ENCODE measurements at places on chromosomes 7 and 10.
A peak's percentile ranks its signal among the peaks of the same experiment; 100 is the strongest.

GRCh38 chr7:157312941-157313340 lies 23.9 kb upstream of the DNAJB6 start:
- DNase-seq, result no peak

DNA sequence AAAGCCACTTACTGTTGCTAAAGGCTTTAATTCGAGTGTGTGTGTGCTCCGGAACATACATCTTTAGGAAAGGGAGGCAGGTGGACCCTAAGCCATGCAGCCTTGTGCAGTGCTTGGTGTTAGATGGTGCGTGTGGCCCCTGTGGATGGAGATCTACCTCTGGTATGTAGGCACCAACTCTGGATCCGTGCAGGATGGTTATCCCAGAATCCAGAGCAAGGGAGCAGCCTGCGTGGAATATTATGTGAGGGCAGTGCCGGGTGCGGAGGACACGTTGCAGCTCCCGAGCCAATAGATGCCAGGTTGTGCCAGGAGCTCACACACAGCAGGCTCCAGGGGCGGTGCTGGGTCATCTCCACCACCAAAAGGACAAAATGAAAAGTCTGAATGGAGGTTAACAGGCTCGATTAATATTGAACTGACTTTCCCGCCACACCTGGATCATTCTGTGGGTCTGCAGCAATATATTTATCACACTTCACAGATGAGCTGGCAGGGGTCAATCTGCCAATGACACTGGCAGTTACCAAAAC lies 143.0 kb upstream of the NPS start:
- no peak for DNase-seq

- no peak for DNase-seq
Observed at GRCh38 chr10:21020545-21020944, 123.4 kb upstream of the NEBL start.

GRCh38 chr10:112842832-112843360 lies 107.2 kb upstream of the TCF7L2 start:
- DNase-seq, result no peak

DNA sequence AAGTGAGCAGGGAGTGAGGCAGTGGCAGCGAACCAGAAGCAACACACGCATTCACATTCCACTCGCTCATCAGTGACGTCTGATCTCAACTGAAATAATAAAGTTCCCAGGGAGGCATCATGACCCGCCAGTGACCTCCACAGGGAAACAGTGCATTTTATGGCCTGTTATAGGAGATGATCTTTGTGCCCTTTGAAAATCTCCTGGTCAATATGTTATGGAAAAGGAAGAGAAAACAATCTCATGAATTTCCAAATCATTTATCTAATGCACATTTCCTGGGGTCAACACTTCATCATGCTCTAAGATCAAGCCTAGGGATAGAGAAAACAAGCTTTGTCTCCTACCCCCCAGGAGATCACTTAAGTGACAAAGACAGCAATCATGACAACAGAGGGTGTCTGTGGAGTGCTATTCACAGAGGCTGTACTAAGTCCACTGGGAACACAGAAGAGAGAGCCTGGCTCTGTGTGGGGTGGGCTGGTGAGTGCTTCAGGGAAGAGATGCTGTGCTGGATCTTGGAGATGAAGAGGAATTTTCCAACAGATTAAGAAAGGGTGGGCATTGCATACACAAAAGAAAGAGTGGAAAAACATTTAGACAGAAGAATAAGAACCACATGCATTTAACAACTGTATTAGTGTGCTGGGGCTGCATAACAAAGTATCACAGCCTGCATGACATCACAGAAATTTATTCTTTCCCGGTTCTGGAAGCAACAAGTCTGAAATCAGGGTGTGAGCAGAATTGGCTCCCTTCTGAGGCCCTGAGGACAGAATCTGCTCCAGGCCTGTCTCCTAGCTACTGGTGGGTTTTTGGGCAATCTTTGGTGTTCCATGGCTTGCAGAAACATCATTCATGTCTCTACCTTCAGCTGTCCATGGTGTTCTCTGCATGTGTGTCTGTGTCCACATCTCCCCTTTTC lies 613.9 kb upstream of the IGFBP3 start:
- no peak for DNase-seq

DNA sequence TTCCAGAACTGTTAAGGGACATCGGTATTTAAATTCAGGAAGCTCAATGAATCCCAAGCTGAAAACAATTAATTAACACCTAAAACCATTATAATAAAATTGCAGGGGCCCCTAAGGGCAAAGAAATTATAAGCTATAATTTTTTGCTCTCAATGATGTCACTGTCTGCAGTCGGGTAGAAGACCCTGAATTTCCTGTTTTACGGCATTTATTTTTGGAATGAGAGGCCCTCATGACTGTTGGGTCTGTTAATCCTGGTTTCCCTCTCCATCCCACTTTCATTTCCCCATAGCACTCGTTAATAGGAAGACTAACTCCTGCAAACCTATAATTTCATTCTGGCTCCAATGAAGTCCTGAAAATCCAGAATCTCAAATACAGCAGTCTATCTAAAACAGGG lies 25.8 kb upstream of the GPR37 start:
- DNase-seq, result no peak

DNA sequence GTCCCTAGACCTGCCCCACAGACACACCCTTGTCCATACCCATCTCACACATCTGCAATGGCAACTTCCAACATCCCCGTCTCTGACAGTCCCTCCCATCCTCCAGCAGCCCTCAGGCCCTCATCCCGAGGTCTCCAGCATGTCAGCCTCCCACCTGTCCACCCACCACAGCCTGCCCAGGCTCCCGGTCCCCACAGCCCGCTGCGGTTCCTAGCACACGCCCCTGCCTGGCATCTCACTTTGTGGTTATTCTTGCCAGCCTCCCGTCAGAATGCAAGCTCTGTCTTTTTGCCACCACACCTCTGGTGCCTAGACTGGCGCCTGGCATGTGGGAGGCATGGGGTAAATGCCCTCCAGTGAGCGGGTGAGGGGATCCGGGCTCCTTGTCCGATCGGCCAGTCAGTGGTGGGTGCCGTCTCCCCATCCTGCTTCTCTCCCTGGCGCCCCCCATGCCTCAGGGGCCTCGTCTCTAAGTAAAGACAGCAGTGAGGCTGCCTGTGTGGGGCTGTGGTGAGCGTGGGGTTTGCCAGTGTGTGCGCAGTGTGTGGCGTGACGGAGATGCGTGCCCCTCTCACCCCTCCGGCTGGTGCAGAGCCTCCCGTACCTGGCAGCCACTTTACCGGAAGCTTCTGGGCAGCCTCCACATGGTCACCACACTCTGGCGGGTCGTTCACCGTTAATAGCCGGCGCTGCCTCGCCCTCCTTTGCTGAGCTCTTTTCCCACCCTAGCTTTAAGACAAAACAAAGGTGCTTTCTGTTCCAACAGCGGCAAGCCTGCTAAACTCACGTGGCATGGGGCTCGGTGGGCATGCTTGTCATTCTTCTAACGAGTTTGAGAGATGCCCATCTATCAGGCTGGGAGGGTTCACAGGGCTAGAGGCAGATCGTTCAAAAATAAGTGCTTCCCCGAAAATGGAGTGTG lies 28.5 kb upstream of the TTYH3 start:
- DNase-seq, result no peak

DNA sequence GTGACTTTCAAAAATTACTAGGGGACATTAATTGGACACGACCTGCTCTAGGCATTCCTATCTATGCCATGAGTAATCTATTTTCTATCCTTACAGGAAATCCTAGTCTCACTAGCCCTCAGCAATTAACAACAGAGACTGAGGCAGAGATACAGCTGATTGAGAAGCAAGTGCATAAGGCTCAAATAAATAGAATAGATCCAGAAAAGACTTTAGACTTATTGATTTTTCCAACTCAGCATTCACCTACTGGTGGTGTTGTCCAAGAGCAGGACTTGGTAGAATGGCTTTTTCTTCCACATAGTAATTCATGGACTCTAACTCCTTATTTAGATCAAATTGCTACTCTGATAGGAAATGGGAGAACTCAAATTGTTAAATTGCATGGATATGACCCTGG lies 148.0 kb downstream of the ZNF33B start:
- no peak for DNase-seq

- DNase-seq, result peak; percentile 24
Observed at GRCh38 chr7:13290975-13291374, 603.5 kb downstream of the ARL4A start.

- no peak for DNase-seq
Observed at GRCh38 chr10:95360122-95360714, 69.4 kb upstream of the PDLIM1 start.

- DNase-seq, result no peak
Observed at GRCh38 chr7:13155188-13155587, 467.8 kb downstream of the ARL4A start.

- no peak for DNase-seq
Observed at GRCh38 chr10:90461437-90462155, 396.2 kb downstream of the HTR7 start.

GRCh38 chr7:47804767-47805545 lies 143.3 kb downstream of the PKD1L1 start:
- DNase-seq, result no peak

- DNase-seq, result no peak
Observed at GRCh38 chr10:78770167-78771090, 298.3 kb upstream of the ZMIZ1 start.

- DNase-seq, result no peak
Observed at GRCh38 chr10:98577168-98577567, 130.4 kb upstream of the HPS1 start.

DNA sequence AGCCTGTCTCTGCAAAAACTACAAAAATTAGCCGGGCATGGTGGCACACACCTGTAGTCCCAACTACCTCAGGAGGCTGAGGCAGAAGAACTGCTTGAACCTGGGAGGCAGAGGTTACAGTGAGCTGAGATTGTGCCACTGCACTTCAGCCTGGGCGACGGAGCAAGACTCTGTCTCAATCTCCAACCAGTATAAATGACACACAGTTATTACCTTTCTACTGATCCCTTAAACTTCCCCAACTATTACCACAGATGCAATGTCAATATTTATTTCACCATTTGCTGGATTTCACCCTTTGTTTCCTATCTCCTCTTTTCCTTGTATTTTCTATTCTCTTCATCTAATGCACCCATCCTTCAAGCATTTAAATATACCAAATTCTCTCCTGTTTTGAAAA lies 431.8 kb downstream of the GRM8 start:
- no peak for DNase-seq

- DNase-seq, result no peak
Observed at GRCh38 chr10:69636626-69637605, 6.9 kb downstream of the FAM241B start.

DNA sequence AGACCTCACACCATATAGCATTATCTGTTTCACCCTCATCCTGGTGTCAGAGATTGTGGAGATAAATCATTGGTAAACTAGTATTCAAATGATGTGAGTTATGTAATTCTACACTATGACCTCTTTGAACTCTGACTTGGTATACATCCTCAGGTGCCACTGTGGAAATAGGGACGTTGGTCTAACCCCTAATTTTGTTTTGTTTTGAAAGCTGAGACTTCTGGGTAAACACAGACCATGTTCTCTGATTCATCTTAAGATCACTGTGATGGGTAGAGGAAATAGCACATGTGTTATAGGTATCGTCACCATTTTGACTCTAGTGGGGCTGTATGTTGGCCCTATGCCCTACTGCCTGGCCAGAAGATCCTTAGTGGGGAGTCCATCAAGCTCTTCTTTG lies 241.6 kb downstream of the CCDC7 start:
- DNase-seq, result no peak

DNA sequence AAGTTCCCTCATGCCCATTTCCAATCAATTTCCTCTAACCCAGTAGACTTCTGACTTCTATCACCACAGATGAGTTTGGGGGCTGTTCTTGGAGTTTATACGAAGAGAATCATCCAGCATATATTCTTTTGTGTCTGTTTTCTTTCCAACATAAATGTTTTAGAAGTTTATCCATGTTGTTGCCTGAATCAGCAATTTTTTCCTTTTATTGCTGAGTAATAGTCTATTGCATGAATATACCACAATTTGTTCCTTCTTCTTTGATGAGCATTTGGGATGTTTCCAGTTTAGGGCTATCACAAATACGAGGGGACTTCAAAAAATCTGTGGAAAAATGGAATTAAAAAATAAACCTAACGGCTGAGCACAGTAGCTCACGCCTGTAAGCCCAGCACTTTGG lies 26.2 kb downstream of the COPG2 start:
- DNase-seq, result no peak

GRCh38 chr10:47291682-47292081 lies 8.3 kb upstream of the GDF10 start:
- no peak for DNase-seq

All from GM04504 (cell line).